ENCODE measurements at places on chromosomes 3 and 15.

DNA sequence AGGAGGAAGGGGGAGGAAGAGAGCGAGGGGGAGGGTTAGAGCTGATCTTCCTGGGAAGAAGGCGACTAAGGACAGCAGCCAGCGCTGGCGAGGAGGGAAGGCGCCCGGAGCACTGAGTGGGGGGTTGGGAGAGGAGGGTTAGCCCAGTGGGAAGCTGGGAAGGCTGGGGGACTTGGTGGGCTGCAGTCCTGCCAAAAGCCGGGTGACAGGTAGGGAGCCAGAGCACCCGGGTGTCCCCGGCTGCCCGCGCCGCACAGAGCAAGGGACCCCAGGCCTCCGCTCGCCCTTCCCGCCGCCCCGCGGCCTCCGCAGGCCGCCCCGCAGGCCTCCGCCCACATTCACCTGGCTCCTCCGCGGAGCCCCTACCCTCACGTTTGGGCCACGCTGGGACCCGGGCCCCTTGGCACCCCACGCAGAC, 448 bp downstream of the SLC12A8 start:
- no peak for DNase-seq

GRCh38 chr3:178671377-178671776, 135.1 kb downstream of the KCNMB2 start:
- no peak for DNase-seq

GRCh38 chr3:14508966-14509795, 31.0 kb downstream of the GRIP2 start:
- no peak for DNase-seq

- no peak for DNase-seq
Measured at GRCh38 chr3:45223889-45224727, 2.0 kb downstream of the TMEM158 start.

- DNase-seq, result no peak
Measured at GRCh38 chr3:196756732-196757131, 17.1 kb downstream of the PAK2 start.

- DNase-seq, result no peak
Measured at GRCh38 chr15:39455471-39455991, 125.3 kb upstream of the THBS1 start.

GRCh38 chr3:46874430-46874829, 3.1 kb upstream of the PTH1R start:
- DNase-seq, result no peak

DNA sequence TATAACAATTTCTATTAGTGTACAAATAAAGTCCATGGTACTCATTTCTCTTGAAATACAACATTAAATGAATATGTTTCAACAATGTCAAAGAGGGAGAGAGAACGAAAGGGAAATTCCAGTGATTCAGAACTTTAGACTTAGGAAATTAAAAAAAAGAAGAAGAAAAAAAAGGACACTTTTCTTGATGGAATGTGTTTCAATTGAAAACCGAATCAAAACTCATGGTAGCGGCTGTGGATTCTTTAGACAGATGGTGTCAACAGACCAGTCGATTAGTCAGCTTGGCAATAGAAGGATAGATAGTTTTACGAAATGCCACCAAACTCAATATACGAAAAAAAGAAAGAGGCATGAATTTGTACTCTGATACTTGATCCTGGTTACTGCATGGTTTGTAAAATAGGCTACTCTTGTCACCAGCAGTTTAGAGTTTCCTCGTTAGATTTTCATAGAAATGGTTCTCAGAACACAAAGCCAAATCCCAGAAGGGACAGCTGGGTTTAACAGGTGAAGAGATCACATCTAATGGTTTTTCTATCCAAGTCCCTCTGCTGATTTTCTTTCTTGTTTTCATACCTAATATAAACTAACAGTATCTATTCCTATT, 793.5 kb downstream of the ROBO1 start:
- DNase-seq, result no peak

DNA sequence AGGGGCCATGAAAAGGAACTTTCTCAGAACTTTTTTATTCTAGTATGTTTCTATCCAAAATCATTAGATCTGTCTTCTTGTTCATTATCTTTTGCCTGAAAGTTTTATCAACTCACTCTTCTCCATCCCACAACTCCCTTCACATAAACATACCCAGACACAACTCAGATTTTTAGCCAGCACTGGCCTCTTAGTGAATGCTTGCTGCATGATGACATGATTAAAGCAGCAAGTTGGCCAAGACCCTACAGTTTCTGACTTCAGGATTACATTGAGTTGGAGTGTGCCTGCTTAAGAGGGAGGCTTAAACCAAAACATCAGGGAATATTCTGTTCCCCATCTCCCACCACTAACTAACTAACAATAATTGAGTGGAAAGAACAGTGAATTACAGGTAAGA, 38.1 kb downstream of the PLSCR2 start:
- no peak for DNase-seq

DNA sequence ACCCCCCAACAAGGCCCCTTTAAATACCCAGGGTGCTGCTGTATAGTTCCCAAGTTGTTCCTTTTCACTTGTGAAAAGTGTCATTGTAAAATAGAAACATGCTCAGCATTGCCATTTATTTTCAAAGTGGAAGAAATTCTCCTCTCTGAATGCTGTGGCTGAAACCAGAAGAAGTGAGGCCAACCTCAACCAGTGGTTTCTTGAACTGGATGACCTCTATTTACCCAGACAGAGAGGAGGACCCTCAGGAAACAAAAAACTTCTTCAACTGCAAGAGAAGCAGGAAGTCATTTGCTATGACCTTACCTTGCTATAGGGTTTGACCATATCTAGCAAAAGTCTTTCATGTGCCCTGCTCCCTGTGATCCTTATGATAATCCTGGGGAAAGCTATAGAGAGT, 209.7 kb upstream of the RARB start:
- DNase-seq, result no peak

- DNase-seq, result no peak
Measured at GRCh38 chr3:20023623-20024405, 11.8 kb upstream of the PP2D1 start.

DNA sequence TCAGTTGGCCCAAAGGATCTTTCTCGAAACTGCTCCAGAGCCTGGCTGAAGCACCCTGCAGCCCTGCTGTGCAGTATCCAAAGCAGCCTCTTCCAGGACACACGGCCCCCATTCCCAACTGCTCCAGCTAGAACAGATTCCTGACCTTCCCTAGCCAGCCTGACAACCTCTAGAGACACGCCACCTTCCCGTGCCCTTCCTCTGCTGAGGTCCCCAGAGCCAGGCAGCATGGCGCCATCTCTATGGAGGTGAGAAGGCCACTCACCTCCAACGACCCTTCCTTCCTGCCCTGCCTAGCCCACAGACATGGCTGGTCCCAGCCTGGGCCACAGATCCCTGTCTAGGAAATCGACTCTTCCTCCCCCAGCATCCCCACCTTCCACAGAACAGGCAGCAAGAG, 3.1 kb downstream of the KIF7 start:
- no peak for DNase-seq

GRCh38 chr15:29815000-29815710, 7.1 kb downstream of the TJP1 start:
- no peak for DNase-seq

- DNase-seq, result no peak
Measured at GRCh38 chr3:32224016-32224516, 14.4 kb upstream of the CMTM8 start.

DNA sequence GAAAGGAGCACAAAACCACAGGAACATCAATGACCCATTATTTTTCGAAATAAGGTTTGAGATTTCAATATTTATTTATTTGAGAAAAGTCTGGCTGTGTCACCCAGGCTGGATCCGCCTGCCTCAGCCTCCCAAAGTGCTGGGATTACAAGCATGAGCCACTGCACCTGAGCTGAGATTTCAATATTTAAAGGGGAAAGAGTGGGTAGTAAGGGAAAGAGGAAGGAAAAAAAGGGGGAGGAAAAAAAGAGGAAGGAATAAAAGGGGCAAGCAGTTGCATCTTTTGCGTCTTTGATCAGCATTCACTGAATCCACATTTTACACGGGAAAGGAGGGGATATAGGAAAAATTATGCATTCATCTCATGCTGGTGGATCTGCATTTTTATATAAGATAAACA, 47.4 kb downstream of the ERICH6 start:
- no peak for DNase-seq

DNA sequence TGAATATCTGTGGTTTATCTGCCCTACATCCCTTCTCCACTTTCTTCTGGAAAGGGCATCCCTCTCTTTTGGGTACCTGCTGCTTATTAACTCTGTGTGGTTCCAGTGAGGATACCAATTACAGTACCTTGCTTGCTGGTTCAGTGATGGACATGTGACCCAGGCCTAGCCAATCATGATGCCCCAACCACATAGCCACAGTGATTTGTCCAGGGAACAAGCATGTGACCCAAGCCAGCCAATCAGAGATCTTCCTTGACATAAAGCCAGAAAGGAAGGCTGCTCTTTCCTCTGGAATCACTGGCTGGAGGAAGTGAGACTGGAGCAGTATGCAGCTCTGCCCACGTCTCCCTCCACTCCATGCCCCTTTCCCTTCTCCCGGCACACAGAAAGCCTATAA, 10.9 kb upstream of the TMEM158 start:
- no peak for DNase-seq

GRCh38 chr15:41790756-41791546, 16.7 kb downstream of the MAPKBP1 start:
- DNase-seq, result no peak

GRCh38 chr15:71627188-71627587, 183.2 kb upstream of the NR2E3 start:
- DNase-seq, result no peak

DNA sequence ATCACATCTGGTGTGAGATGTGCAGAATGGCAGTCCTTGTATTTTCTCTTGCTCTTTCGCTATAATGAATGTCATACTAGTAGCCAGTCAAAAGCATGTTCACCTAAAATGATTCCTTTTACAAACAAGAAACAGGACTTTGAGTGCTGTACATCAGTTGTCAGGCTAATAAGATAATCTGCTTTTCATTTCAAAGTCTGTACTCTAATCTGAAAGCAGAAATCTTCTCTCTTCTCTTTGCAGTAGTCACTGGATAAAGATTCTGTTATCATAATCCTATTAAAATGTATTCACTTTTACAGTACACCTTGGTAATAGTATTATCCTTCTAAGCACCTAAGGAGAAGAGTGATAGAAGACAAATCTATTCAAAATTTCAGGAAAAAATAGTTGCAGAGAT, 300.1 kb downstream of the MFSD1 start:
- DNase-seq, result no peak

DNA sequence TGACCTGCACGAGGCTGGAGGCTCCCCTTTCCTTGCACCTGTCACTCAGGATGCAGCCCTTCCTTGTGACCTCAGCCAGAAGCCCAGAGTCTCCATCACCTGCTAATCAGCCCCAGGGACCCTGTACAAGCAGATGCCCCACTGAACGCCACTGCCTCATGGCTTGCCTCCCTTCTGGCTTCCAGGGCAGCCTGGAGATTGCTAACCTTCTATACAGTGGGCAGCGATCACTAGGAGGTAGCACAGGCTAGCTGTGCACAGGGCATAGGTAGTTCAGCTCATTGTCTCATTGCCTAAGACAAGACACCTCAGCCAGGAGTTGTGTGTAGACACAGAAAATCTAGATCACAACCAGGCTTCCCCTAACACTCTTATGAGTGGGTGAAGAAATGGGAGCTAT, 49.3 kb downstream of the SSUH2 start:
- no peak for DNase-seq

DNA sequence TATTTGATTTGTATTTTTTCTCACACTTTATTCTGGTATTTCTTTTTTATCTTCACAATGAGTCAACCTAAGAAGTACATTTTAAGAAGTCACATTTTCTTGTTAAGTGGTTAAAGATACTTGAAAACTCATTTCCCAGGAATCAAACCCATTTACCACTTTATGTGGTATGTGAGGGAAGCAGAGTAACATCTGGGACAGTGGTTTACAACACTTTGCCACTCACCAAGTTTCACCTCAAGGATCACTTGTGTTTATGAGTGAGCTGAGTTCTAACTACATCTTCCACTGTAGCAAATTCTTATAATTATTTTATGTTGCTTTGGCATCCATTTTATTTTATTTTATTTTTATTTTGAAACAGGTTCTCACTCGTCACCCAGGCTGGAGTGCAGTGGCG, 53.8 kb downstream of the IGSF11 start:
- no peak for DNase-seq

DNA sequence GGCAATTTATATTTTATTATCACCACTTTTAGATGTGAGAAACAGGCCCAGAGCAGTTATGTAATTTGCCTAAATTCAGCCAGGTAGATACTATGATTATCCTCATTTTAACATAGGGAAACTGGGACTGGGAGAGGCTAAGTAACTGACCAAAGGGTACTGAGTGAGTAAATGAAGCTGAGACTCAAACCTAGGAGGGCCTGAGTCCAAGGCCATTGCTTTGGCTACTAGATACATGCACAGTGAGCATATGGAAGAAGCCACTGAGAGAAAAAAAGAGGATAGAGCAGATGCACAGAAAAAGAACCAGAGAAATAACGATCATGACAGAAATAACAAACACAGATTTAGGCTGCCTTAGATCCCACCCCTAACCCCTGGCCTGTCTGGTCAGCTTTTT, 33.6 kb downstream of the USF3 start:
- DNase-seq, result no peak

DNA sequence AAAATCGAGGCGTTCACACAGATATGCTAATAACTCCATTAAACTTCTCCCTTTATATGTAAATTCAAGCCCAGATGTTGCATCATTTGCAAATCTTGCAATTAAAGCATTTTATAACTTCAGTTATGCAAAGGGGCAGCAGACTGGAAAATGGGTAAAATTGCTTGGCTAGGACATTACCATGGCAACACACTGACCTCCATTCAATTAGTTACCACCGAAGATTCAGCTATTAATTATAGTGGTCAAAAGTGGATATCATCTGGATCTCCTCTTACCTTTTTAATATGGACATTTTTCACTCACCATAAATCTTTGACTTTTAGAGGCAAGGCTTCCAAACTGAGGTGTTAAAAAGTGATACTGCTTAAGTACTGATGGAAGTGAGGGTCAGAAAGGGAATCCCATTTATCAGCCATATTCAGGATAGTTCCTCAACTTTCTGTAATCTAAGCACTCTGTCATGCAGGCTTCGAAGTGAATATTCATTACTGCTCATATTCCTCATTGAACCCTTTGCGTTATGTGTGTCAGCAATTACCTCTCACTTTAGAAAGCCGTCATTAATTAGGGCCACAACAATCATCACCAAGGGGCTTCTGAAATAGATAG, 386.2 kb upstream of the ROBO2 start:
- DNase-seq, result no peak
